ENCODE measurements at places on chromosomes 1 and 21.
A peak's percentile ranks its signal among the peaks of the same experiment; 100 is the strongest.

DNA sequence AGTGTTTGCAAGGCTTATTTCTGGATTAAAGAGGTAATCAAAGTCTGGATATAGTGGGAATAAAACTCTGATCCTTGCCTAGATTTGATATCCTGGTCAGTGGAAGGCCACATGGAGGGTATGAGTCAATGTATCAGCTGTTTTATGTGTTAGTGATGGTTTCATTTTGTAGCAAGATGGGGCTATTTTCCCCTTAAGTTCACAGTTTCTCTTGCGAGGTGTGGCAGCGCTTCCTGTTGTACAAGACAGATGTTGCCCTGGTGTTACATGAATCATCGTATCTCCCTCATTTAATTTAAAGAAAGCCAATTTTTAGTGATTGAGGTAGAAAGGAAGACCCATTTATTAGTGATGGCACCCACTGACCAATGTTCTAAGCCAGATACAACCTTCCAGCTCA lies 220.2 kb downstream of the DUSP10 start:
- DNase-seq, result no peak

- DNase-seq, result peak; percentile 36
Observed at GRCh38 chr1:201020721-201021629, 2.5 kb downstream of the KIF21B start.

DNA sequence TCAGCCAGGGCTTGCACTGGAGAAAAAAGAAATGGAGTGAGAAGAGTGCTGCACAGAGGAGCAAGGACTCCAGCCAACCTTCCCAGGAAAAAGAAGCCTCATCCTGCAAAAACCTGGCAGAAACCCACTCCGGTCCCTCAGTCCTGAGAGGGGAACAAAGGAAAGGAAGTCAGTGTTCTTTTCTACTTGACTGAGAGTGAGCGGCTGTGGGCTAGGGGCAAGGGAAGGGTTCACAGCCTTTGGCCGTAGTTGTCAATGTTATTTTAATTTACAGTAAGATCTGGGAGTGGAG lies 8.9 kb upstream of the GOLT1A start:
- no peak for DNase-seq

DNA sequence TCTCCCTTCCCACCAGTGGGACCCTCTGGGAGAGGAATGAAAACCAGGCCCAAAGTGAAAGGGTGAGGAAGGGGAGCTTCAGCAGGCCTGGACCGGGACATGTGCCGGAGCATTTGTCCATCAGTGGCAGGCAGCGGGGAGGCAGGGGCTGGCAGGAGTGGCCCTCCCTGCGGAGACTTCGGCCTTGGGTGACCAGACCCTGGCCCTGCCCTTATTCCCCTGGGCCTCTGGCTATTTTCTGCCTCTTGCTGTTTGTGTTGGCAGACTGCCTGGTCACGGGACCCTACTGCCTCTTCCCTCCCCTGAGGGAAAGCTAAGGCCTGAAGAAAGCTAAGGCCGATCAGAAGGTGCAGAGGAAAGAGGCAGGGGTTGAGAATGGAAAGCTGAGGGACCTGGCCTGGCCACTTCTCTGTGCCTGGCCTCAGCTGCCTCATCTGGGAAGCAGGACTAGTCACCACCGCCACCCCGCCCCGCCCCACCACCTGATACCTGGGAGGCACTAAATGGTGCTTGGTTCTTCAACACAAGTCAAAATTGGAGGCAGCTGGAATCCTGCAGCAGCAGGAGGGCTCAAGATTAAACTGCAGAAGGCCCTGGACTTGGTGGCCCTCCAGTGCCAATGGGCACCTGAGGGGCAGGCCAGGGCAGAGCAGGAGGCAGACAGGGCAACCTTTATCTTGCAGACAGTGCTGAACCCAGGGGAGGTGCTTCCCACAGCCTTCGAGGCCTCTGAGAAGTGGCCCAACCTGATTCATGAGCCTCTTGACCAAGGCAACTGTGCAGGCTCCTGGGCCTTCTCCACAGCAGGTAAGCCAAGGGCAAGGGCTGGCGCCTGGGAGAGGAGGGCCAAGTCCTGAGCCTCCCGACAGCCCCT lies 7.9 kb downstream of the TINAGL1 start:
- DNase-seq, result no peak

DNA sequence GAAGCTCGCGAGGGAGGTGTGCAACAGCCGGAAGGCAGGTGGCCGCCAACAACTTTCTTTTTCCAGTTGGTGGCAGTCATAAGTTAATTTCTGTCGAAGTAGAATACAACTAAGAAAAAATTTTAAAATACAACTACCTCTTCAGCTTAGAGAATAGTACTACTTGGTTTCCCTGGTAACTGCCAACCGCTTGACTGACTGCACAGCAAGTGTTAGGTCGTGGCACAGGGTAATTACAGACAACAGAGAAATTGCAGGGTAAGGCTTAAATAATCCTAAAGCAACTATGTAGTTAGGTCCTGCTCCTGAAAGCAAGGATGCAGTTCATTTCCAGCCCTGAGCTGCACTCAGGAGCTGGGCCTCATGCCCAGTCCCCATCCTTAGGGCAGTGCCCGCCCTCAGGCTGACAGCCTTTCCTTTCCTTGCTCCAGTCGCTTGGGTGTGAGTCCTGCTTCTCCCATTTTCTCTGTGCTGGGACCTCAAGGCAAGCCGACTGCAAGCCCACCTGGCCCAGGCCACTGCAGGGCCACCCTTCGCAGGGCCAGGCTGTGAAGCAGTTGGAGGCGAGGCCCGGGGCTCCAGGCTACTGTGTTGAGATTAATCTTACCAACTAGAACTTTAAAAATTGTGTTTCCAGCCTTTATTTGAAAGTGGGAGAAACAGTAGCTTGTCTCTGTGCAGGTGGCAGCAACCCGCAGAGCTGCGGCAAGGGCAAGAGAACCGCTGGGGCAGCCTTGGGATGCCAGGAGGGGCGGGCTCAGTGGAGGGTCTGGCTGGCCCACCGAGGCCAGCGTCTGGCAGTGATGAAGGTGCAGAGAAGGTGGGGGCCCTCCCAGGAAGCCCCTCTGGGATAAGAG lies 148.3 kb downstream of the PCBP3 start:
- DNase-seq, result no peak

DNA sequence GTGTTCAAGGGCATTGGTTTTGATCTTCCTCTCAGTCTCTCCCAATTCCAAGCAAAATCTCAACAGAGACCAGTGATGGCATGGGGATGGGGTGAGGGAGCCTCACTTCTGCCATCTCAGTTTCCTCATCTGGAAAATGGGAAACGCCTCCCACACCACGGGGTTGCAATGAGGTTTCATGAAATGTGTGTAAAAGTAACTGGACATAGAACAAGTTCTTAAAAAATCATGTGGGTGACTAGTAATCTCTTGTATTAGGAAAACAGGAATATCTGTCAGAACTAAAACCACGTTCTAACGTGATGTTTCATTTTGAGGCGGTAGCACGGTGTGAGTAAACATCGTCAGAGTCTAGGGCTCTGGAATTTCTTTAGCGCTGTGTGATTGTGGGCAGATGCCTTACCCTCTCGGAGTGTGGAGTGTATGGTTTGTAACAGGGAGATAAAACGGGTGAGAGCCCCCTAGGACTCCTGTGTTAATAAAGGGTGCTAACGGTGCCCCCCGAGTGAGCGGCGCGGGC lies 55.5 kb upstream of the DNAJC6 start:
- no peak for DNase-seq

DNA sequence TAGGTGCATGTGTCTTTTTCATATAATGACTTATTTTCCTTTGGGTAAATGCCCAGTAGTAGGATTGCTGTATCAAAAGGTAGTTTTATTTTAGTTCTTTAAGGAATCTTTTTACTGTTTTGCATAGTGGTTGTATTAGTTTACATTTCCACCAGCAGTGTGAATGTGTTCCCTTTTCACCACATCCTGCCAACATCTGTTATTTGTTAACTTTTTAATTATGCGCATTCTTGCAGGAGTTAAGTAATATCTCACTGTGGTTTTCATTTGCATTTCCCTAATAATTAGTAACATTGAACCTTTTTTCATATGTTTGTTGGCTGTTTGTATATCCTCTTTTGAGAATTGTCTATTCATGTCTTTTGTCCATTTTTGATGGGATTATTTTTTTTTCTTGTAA lies 1761.9 kb downstream of the PLA2G4A start:
- DNase-seq, result no peak

- no peak for DNase-seq
Observed at GRCh38 chr1:182617014-182617429, 12.8 kb upstream of the RGS16 start.

GRCh38 chr1:168774241-168774640 lies 45.2 kb upstream of the DPT start:
- DNase-seq, result no peak

DNA sequence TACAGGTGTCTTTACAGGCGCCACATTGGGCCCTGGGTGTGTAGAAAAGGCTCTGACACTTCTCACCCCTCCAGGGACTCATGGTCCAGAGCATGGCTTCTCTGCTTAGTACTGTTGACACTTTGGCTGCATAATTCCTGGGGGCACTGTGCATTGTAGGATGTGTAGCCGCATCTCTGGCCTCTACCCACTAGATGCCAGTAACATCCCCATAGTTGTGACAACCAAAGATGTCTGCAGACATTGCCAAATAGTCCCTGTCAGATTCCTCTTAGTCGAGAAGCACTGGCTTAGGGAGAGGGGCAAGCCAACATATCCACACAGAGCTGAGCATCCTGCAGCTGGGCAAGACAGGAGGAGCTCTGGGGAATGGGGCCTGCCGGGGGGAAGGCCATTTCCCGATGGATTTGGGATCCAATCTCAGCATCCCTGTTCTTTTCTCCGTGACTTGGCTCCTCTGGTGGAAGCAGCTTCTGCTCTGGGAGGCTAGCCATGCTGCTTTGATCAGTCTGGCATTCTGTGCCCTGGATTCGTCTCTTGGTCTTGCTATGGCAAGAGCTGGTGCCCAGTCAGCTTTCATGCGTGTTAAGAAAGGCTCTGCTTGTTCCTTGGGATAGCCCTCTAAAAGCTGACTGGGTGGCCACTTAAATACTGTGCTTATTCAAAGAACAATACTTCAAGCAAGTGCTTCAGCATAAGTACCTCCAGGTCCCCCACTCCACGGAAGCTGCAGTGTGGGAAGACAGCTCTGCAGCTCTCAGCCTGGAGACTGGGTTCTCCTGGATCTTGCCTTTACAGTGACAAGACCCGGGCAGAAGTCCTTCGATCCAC lies 38.3 kb upstream of the SCMH1 start:
- DNase-seq, result no peak

GRCh38 chr1:221149555-221150075 lies 270.4 kb downstream of the HLX start:
- DNase-seq, result no peak

- DNase-seq, result no peak
Observed at GRCh38 chr1:161196111-161196510, 2.7 kb downstream of the ADAMTS4 start.

DNA sequence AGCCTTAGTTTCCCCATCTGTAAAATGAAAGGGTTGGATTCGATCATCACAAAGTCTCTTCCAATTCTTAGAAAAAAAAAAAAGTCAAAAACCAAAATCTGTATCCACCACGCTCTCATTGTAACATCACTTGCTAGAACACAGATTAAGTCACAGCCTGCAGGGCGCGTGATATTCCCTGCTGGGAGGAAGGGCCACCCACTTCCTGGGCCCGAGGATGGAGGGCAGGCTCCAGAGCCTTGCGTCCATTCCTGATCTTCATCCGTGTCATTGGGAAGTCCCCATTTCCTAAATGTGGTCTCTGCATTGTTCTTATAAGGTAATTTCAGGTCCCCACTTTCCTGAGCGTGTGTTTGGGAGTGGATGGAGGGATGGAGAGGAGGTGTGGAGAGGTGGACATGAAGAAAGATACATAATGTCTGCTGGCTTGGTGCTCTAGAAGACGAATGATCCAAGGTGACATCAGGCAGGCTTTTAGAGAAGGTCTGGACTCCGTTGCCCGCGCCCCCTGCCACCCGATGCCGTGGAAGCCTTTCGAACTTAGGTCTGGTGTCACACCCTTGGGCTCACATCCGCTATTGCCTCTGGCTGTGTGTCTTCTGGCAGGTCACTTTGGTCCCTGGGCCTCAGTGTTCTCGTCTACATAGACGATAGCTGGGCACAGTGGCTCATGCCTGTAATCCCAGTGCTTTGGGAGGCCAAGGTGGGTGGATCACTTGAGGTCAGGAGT lies 56.1 kb downstream of the ATP5PO start:
- DNase-seq, result no peak

DNA sequence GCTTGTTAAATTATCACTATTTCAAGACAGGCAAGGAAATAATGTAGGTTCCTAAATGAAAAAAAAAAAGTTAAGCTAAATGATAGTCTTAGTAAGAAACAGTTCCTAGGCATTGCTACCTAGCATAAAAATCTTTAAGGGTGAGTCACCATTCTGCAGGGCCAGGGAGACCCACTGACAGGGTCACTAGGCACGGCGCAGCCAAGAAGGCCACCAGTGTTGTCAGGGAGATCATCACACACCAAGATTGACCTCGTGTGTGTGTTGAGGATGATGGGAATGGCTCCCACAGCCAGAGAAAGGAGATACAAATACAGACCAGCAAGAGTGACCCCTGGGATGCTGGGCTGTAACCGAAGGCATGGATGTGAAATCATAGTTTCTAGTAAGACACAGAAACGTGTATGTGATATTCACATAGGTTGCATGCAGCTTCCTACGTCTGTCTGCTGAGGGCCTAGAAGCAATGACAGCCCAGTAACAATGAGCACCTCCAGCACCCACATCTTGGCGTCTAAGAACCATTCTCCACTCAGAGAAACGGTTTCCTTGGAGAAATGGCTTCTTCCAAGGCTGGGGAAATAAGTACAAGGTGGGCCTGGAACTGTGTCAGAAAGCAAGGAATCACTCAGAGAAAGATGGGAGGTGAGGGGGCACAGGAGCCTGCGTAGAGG lies 29.1 kb downstream of the RIPK4 start:
- no peak for DNase-seq

GRCh38 chr1:3060127-3060526 lies 8.9 kb upstream of the PRDM16 start:
- DNase-seq, result no peak

- no peak for DNase-seq
Observed at GRCh38 chr1:87464022-87464490, 135.4 kb downstream of the LMO4 start.

DNA sequence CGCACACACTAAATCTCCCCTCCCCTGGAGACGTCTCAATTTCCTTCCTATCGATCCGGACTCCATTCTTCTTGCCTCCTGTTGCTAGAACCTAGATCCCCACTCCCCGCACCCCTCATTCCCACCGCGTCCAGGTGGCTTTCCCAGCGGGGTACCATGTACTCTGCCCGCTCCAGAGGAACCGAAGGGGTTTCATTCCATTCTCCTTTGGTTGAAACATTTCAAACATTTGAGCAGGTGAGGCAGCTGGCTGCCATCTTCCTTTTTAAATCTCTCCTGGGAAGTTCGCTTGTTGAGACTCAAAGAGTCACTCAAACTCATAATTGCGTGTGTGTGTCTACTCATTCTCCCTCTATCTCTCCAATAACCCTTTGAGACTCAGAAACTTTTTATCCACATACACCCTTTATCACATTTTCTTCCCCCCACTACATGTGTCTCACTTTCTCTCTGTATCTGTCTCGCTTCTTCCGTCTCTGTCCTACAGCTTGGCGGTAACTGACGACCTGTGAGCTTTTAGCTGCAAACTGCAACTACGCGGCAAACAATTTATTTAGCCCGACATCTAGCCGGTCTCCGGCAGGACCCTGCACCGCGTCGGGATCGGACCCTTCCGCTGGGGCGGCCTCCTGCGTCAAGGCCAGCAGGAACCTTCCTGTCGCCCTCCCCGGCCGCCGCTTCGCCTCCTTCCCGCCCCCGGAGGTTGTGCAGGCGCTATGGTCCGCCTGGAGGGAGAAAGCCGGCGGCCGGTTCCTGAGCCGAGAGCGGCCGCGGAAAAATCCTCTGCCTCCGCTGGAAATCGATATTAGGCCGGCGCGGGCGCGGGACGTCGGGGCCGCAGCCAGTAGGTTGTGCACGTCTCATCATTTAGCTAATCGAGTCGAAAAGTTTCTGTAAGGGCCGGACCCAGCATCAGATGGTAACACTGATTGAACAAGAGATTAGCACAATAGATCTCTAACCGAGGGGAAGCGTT lies 3.0 kb upstream of the FOXD3 start:
- DNase-seq, result no peak

Measured in activated naive CD4-positive, alpha-beta T cell treated with Interleukin-2 at 50 U/mL for 16 hours (primary cell).